Hippocampal formation (tissue), 2 donors: ENCODE measurements at places on chromosomes 3 and 15.

DNA sequence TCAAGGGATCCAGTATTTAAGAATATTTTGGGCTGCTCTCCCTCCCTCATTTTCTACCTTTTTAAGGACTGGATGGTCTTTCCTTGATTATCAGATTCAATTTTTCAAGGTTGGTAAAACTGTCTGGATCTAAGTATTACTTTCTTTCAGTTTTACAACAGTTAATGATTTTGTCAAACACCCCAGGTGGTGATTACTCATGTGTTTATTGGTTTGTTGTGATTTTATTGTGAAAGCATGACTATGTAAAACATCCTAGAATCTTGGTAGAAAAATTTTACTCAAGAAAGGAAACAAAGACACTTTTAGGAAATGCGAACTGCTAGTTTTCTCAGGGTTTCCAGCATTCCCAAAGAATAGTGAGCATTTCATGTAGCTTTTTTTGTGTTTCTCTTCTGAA, 7.3 kb downstream of the GTF2E1 start:
- DNase-seq, result no peak

GRCh38 chr3:147699175-147699838, 290.1 kb downstream of the ZIC1 start:
- DNase-seq, result no peak

DNA sequence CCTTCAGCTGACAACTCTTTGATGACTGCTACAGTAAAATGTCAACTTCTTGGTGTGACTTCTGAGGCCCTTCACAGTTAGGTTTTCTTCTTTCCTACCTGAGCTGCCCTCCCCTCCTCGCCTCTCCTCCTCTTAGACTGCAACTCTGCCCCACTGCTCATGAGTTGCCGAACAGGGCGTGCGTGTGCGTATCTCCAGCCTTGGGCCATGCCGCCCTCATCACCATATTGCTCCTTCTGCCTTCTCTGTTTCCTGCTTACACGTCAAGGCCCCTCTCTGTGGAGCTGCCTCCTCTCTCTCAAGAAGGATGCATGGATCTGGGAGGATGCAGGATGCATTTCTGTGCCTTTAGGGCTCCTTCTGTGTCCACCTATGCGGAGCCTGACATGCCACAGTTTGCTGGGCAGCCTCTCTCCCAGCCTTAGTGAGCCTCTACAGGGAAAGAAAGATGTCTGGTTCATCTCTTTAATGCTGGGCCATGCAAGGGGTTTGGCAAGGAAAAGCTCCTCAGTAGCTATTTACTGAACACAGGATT, 205.9 kb downstream of the RPLP1 start:
- DNase-seq, result no peak

GRCh38 chr3:31193871-31194270, 299.4 kb upstream of the GADL1 start:
- no peak for DNase-seq

GRCh38 chr3:14875411-14876175, 56.8 kb downstream of the FGD5 start:
- no peak for DNase-seq

DNA sequence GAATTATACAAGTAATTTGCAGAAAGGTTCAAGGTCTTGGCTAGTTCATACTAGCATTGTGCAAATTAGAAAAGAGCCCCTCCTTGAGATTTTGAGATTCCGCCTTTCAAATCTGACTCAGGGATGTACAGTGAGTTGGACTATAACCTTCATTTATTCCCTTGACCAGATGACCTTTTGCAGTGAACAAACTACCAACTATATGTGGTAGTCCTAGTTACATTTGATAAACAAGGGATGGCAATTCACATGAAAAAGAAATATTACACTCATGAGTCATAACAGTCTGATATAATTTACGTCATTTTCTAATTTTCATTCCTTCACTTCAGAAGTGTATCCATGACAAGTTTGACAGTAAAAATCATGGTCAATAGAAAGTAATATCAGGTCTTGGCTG, 860.4 kb downstream of the ROBO1 start:
- no peak for DNase-seq

- DNase-seq, result no peak
Observed at GRCh38 chr15:29309139-29309538, 39.5 kb upstream of the NSMCE3 start.

DNA sequence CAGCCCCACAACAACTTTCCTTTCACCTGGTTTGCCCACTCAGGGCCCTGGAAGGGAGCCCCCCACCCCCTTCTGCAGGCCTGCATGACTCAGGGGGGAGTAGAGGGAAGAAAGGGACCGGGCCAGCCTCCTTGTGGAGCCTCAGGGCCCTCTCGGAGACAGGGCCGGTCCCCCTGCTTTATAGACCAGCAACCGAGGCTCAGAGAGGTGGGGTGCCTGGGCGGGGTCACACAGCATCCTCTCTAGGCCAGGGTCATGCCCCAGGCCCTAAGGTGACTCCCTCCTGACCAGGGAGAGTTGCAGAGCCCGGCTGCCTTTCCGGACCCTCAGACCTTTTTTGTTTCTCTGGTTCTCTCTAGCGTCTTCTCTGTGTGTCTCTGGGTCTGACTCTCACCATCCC, 211.3 kb downstream of the TBC1D2B start:
- DNase-seq, result no peak

DNA sequence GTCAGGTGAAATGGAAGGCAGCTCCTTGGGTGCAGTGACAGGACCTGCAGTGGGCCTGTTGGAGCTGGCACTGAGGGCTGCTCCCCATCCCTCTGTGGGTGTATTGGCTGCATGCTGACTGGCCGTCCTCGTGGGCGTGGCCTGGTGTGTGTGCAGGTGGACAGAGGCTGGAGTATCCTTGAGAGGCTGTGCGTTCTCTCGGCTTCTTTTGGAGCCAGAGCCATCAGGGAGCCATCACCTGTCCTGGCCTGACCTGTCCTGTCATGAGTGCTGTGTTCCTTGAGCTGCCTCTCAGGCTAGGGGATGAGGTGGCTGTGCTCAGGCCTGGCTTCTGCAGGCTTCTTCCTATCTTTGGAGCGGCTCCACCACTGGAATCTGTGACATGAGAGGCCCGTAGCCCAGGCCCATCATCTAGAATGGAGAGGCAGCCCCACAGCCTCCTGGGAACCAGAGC, 61.5 kb downstream of the APBA2 start:
- no peak for DNase-seq

DNA sequence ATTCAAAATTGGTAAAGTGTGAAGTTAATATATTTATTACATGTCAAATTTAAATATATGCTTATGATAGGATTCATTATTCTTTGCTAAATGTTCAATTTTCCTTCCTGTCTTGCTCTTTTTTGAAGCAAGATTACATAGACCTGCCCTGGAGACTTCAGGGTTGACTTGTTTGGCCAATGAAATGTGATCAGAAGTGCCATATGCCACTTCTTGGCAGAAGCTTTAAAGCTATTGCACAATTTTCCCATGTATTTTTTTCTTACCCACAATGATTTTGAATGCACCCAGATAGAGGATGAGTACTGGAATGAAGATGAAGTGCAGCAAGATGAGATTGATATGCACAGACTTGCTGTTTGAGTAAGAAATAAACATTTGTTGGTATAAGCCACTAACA, 406.3 kb upstream of the BCHE start:
- DNase-seq, result no peak

DNA sequence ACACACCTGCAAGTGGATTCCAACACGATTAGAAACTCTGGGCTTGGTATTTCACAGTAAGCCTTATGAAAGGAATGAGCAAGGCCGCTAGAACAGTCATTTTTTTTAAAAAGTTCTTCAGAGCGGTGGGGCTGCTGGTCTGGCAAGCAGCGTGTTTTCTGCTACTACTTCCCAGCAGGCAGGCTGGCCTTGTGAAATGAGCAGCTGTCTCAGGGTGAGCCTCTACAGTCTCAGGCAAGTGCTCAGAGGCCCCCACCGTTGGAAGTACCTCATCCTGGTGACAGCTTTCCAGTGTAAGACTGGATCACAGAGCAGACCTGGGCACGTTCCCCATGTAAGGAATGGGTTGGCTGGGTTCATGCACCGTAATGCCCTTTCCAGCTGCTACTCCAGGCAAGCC, 119.2 kb downstream of the LRIG1 start:
- no peak for DNase-seq
